Large intestine (tissue), 12 donors: ENCODE measurements at places on chromosomes 13 and 19.

DNA sequence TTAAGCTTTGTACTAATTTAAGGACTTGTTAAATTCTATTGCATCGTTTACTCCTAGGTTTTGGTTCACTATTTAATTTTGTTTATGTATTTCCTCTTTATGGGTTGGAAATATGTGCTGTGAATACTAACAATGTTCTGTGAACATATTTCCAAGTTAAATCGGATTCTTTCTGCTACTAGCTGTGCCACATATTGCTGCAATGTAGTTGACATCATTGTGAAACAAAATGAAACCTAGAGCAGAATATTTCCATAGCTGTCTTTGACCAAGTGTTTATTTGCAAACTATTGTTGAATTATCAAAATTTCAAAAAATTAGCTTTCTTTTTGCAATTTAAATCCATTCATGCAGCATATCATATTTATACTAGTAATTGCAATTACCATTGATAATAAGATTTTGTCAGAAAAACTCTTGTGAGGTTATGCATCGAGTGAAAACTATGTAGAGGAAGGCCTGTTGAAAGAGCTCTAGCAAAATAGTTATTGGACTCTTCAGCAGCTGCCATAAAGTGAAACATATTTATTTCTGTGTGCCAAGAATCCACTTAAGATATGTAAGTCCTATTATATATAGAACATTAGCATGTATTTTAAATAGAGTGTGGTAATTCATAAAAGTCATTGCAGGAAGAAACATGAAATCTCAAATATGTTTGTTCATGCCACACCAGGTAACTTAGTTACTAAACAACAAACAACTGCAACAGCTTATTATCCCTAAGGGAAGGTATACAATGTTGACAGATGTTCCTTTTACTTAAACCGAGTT, 575.1 kb downstream of the SLITRK6 start:
- DNase-seq = no peak

- DNase-seq = no peak
Measured at GRCh38 chr19:3673506-3674439, 26.5 kb downstream of the PIP5K1C start.

DNA sequence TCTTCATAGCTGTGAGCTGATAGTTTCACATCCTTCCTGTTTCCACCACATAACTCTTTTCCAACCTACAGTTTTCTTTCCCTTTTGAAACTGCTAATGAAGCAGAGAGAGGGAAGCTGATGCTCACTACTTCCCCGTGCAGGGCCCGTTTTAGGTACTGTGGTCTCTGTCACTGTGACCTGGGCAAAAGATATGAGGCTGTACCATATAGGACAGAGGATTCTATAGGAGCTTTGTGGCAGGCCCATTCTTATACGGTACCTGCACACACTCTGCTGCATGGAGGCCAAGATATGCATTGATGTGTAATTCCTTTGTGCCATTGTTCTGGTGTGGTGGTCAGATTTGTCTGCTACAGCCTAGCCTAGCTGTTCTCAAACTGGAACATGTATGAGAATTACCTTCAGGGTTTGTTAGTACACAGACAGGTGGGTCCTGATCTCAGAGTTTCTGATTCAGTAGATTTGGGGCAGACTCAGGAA, 577.3 kb downstream of the LMO7 start:
- no peak for DNase-seq

DNA sequence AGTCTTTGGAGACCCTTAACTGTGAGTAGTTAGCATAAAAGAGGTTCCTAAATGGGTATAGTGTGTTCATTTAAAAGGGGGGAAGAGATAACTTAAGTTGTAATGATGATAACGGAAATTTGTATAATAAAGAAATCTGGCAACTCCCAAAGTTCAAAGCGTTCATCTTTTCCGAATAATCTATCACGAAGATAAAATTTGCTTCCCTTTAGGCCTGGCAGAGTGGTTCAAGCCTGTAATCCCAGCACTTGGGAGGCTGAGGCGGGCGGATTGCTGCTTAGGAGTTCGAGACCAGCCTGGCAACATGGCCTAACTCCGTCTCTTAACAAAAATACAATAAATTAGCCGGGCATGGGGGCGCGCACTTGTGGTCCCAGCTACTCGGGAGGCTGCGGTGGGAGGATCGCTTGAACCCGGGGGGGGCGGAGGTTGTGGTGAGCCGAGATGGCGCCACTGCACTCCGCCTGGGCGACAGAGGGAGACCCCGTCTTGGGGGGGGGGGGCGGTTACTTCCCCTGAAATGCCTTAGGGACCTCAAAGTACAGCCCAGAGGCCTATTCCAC, 934 bp downstream of the N4BP2L2 start:
- peak; percentile 3 for DNase-seq

GRCh38 chr13:114064450-114065140, 67.8 kb downstream of the RASA3 start:
- no peak for DNase-seq

GRCh38 chr19:39341129-39341718, 997 bp upstream of the SAMD4B start:
- no peak for DNase-seq

- DNase-seq = peak; percentile 76
Measured at GRCh38 chr19:9075064-9075949, 11.6 kb upstream of the OR1M1 start.

GRCh38 chr13:50016444-50016843, 1.2 kb downstream of the KCNRG start:
- DNase-seq = no peak

DNA sequence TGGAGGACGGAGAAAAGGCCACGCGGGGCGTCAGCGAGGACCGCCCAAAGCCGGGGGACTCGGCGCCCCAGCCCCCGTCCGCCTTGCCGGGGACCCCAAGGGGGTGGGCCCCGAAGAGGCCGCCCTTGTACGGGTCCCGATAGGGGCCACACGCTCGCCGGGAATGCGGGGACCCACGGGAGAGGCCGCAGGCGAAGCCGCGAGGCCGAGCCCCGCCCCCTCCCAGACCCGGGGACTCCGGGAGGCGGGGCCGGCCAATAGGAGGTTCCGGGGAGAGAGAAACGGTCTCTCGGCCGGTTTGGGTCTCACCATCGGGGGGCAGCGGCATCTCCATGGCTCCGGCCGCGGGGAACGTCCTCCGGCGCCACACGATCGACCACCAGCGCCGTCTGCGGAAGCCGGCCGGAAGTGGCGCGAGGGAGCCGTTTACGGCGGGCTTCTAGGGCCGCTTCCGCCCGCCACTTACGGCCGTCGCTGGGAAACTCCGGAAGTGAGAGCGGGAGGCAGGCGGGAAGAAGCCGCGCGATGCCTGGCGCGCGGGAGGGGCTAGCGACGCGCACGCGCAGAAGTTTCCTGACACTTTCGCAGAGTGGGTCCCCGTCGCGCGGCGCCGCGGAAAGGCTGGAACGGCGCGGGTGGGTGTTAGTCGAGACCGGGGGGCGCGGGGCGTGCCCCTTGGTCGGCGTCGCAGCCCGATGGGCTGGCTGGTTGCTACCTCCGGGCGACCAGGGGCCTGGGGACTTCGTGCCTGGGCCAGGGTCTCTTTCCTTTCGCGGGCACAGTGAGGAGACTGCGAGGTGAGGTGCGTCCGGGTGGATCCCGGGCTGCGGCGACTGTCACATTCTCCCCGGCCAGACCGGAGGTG, at the start of gene CHERP:
Gene CHERP, minus strand, starts transcription at position 393 of the 865 bp plus-strand sequence. Its CDS starts 59 bp downstream, at position 334.
- DNase-seq = peak; percentile 95

DNA sequence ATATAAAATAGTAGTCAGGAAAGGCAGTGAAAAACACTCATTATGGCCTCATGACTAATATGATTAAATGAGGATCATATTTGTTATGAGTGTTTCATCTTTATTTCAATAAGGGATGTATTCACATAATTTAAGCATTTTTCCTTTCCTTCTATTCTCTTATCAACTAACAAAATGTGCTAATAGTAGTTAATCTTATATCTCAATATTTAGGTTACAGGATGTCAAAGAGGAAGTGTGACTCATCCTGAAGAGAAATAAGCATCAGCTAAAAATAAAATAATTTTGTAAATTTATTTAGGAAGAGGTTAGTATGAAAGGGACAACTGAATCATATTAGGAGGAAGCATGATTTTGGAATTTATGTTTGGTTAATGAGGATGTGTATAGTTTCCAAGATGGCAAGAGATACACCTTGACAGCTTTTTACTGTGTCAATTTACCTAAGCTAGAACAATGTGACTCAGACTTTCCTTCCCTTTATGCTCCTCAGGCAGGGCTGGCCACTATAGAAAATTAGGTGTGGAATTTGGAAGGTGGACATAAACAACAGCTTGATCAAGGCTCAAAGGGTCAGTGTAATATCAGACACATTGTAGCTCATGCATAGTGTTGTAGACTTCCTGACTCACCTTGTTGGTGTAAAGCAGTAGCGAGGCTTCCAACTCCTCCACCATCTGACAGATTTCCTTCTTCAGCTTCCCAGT, 172.7 kb downstream of the SLITRK1 start:
- no peak for DNase-seq

- peak; percentile 17 for DNase-seq
Measured at GRCh38 chr19:34232566-34233481, 21.5 kb upstream of the GARRE1 start.

DNA sequence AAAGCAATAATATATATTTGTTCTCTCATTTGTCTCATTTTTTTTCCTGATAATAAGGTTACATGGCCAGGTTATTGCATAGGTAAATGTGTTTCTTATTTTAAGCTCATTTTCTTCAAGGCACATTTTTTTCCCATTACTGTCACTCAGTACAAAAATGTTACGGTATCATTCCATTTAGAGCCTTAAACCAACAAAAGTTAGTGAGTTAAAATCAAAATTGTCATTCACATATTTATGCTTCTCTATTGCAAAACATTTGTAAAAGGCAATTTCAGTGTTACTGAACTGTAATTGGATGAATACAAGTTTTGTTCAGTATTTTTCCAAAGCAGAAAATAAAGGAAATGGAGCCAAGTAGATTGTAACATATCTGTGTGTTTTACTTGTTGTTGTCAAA, 117.6 kb upstream of the MAB21L1 start:
- DNase-seq = no peak

DNA sequence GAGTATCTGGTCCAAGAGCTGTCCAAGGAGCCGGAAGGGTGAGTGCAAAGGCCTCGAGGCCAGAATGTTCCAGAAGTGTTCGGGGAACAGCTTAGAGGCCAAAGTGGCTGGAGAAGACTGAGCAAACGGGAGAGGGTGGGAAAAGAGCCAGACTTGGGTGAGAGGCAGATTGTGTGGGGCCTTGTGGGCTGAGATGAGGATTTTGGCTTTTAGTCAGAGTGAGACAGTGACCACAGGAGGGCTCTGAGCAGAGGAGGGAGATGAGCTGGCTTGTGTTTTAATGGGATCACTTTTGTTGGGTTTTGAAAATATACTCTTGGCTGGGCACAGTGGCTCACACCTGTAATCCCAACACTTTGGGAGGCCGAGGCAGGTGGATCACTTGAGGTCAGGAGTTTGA, 5.6 kb downstream of the NANOS2 start:
- DNase-seq = no peak

GRCh38 chr13:36764957-36765356, 54.1 kb upstream of the RFXAP start:
- DNase-seq = no peak

DNA sequence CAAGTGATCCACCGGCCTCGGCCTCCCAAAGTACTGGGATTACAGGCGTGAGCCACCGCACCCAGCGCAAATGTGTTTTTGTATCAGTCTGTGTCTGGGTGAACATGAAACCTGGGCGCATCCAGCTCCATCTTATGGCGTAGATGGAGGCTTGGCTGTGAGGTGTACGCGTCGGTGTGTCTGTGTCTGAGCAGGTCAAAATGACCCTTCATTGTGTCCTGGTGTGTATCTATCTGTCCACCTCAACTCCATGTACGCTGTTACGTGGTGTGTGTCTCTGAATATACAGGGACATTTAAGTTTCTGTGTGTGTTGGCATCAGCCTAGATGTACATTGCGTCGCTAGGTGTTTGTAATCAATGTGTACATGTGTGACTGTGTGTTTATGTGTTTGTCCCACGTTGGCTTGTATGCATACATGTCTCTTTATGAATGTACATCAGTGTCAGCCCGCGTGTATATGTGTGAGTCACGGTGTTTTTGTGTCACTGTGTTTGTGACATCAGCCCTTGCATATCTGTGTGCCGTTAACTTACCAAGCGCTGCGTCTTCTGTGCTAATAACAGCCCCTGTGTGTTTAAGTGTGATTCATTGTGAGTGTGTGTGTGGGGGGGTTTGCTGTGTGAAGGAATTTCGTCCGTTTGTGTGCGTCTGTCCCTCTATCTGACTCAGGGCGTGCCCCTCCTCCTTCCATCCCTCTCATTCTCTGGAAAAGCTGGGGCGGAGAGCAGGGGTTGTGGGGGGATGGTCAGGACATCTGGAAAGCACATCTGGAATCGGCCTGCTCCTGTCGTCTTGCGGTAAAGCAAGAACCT, 6.4 kb downstream of the AXL start:
- DNase-seq = peak; percentile 62
